ENCODE measurements at places on chromosomes 2 and 18.

GRCh38 chr18:70273021-70273420 lies 15.8 kb upstream of the SOCS6 start:
- DNase-seq, result no peak

GRCh38 chr2:177264693-177265587 lies at the start of gene NFE2L2:
NFE2L2 (minus strand) TSS chr2:177264727; CDS start chr2:177264576, 151 bp downstream.
- peak; percentile 81 for DNase-seq

DNA sequence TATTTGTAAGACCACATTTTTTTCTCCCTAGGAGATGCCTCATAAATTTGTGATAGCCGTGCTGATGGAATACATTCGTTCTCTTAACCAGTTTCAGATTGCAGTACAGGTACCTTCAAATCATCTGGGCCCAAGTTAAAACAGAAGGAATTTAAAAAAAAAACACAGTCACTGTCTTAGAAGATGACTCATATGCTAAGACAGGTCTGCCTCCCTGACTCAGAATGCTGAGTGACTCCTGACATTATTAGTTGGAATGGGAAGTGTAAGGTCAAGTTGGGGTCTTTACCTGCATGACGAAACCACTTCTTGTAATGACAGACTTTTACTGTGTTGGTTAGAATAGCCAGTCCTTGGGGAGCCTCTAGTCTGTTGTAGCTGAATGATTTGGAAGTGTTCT lies 26.3 kb downstream of the RMC1 start:
- DNase-seq, result no peak

DNA sequence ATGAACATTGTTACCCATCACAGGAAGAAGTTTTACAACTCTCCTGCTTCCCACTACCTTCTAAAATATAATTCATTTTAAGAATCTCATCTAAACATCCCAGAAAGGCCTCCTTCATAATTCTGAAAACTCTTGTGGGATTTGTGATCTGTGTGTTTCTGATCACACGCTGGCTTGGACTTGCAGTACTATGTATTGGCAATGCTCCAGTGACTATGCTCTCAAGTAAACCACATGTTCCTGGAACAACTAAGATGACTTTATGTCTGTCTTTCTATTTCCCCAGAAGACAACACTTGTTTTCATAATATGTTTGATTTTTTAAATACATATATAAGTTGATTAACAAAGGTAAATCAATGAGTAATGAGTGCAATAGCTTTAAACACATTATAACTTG lies 376.6 kb upstream of the NETO1 start:
- DNase-seq, result no peak

DNA sequence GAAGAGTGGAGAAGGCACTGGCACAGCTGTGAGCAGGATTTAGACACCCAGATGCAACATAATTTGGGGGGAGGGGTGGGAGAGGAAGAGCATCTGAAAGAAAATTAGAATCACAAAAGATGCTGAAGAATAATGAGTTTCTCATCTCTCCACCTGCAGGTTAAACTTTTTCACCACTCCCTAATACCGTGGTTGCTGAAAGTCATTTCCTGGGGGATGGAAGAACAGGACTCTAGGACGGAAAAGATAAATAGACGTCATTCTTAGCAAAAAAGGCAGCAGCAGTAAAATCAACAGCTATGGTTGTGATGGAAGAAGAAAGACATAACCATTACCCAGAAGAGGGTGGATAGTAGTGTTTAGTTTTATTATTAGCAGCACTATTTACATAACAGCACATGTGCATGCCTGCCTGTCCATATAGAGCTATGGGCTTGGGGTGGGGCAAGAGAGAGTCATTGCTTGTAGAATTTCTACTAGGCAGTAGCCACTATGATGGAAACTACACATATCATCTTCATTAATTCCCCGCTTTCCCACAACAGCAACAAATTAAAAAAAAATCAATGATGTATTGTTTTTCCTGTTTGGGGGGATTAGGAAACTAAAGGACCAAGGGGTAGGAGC lies 212.2 kb downstream of the TRIB2 start:
- no peak for DNase-seq

DNA sequence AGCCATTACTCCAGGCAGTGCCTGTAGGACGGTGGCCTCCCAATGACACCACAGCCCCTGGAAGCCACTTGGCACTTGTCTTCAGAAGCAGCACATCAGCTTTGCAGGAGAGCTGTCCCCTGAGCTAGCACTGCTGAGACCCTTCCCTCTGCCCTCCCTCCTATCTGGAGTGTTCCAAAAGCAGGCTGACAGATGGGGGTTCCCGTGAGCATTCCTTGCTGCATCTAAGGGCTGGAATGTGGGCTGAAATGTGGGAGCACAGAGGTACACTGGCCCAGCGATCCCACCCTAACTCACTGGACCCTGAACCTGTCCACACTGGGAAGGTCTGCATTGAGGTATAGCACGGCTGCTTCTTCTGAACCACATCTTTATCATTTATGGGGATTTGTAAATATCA lies 230.1 kb downstream of the ANAPC1 start:
- DNase-seq, result no peak
